Activated CD8-positive, alpha-beta memory T cell treated with anti-CD3 and anti-CD28 coated beads for 1 hour (primary cell): ENCODE measurements at places on chromosomes 3 and 15.

- DNase-seq = no peak
These were observed 23.0 kb downstream of the CRYGS start for GRCh38 chr3:186520957-186521842.

- no peak for DNase-seq
These were observed 72.0 kb downstream of the TFDP2 start for GRCh38 chr3:142077155-142077858.

DNA sequence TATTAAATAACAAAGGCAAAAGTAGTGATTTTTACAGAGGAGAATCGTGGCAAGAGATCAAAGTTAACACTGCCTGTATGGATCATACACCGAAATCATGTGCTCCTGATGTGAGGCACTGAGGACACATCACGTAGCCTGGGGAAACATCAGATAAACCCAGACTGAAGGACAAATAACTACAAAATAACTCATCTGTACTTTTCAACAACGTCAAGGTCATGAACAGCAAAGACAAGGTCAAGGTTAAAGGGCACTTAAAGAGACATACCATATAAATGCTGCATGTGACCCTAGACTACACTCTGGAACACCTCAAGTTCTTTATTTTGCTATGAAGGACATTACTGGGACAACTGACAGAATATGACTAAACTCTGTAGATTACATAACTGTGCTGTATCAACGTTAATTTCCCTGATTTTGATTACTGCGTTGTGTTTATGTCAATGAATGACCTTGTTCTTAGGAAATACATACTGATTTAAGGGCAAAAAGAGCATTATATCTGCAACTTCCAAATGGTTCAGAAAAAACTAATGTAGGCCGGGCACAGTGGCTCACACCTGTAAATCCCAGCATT is 48.1 kb downstream of the CHSY1 start:
- DNase-seq = no peak

DNA sequence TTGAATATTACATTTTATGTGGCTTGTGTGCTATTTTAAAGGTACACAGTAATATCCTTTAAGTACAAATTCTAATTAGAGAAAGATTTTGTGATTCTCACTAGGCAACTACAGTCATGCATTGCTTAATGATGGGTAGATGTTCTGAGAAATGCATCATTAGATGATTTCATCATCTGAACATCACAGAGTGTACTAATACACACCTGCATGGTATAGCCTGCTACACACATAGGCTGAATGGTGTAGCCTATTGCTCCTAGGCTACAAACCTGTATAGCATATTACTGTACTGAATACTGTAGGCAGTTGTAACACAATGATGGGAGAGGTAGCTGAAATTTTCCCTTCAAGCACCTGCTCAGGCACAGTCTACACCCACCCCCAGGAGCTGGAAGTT is 217.4 kb upstream of the EOMES start:
- DNase-seq = no peak

DNA sequence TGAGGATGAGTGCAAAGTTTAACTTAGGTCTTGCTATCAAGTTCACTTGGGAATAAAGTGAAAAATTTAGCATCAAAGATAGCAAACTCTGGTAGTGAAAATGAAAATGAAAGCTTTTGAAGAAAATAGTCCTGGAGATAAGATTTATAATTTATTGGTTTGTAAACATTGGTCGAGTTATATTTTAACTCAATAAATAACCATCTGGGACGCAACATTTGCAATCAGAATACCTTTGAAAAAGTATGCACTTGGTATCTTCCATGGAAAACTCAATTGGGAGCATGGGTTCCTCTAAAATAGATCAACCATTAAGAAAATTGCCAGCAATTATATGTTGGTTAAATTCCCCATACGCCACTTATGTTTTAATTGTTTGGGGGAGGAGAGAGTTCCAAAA is 209.5 kb downstream of the NAALADL2 start:
- no peak for DNase-seq

GRCh38 chr15:60916679-60917460 is 312.2 kb downstream of the RORA start:
- DNase-seq = peak; percentile 68

- no peak for DNase-seq
These were observed 60.5 kb downstream of the ITGB5 start for GRCh38 chr3:124826703-124827102.

DNA sequence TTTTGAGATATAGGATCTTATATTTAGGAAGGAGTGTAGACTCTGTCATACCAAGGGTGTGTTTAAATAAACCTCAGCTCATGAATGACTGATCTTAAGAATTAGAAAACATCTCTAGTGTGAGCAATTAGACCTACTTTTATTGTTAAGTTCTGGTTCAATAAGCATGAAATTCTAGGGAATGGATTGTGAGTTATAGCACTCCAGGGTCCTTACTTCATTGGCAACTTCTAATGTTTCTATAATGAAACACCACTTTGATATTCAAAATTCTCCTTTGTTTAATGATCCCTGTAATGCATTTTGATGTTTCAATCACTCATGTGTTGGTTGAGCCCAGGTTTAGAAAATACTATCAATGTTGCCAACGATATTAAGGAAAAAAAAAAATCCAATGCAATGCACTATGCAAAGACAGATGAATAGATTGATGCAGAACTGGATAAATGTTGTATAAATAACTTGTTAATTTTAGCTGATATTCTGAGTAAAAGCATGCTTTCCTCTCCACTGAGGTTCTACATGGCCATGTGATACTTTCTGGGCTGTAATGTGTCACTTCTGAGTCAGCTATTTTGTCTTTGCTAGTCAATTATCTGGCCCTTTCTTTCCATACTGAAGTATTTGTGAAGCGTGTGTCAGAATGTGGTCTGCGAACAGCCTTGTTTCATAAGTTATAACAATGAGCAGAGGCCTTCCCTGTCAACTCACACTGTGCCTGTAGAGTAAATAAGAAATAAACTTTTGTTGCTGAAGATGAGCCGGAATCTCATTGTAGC is 1035.9 kb downstream of the PLOD2 start:
- DNase-seq = no peak

DNA sequence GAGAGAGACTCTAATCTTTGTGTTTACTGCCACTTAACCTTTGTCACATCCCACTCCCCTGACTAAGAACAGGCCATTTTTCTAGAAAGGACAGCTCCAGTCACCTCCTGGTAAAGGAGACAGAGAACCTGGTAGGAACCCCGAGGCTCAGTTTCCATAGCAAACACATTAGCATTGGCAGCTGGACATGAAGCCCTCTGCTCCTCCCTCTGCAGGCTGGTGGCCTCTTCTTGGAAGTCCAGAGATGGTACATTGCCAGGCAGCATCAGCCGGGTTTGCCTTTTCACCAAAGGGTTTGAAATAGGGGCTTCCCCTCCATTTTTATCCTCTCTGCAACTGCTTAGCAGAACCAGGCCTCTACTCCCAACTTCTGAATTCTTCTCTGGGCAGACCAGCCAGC is 213.4 kb upstream of the SEMA6D start:
- DNase-seq = no peak

DNA sequence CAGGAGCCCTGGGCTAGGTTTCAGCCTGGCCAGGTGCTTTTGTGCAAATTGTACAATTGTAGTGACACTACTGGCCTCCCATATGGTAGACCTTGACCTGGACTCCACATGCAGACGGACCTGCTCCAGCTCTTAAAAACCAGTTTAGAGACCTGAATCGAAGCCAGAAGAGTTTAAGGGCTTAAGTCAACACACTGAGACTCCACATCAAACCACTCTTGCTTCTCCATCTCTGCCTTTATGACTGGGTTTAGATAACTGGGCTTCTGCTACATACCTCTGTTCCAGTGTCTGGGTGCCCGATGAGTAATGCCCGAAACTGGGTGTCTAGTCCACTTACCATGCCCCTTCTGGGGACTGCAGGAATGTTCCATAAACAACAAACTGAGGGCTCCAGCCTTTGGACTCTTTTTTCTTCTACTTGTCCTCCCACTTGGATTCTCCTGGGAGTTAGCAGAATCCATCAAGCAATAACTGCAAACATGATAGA is 32.8 kb downstream of the TMEM212 start:
- no peak for DNase-seq

- no peak for DNase-seq
These were observed 134.9 kb downstream of the FEZF2 start for GRCh38 chr3:62238431-62238830.

- DNase-seq = no peak
These were observed 456.6 kb upstream of the PROK2 start for GRCh38 chr3:72241525-72241924.

GRCh38 chr3:188700501-188700900 is 471.3 kb upstream of the TPRG1 start:
- DNase-seq = no peak

- no peak for DNase-seq
These were observed 75.8 kb downstream of the RARB start for GRCh38 chr3:25503898-25504301.

DNA sequence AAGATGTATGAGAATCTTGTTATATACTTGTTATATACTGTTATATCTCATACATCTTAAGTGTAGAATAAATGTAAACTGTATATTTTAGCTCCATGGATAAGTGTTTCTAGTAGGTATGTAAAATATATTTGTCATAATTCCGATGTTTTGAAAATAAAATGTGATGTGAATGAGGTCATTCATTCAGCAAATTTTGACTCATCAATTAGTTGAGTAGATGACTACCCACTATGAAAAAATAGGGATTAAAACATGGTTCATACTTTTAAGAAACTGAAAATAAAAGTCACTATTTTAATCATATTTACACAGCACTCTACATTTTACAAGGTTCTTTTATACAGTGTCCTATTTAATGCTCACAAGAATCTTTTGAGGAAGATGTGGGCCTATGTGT is 28.4 kb upstream of the CNTN3 start:
- no peak for DNase-seq

DNA sequence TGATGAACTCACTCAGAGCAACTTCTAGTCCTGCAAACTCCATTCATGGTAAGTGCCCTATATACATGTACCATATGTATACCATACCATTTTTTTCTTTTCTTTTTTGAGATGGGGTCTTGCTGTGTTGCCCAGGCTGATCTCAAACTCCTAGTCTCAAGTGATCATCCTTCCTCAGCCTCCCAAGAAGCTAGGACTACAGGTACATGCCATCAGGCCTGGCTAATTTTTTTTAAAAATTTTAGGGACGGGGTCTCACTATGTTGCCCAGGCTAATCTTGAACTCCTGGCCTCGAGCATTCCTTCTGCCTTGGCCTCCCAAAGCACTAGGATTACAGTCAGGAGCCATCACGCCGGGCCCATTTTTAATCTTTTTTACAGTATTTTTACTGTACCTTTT is 67.3 kb upstream of the MFGE8 start:
- no peak for DNase-seq

DNA sequence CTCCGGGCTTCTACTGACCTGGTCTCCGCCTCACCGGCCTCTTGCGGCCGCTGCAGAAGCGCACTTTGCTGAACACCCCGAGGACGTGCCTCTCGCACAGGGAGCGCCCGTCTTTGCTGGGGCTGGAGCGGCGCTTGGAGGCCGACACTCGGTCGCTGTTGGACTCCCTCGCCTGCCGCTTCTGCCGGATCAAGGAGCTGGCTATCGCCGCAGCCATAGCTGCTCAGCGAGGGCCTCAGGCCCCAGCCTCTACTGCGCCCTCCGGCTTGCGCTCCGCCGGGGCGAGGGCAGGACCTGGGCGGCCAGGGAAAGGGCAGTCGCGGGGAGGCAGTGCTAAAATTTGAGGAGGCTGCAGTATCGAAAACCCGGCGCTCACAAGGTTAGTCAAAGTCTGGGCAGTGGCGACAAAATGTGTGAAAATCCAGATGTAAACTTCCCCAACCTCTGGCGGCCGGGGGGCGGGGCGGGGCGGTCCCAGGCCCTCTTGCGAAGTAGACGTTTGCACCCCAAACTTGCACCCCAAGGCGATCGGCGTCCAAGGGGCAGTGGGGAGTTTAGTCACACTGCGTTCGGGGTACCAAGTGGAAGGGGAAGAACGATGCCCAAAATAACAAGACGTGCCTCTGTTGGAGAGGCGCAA is 319.2 kb downstream of the FGF12 start:
- DNase-seq = no peak

DNA sequence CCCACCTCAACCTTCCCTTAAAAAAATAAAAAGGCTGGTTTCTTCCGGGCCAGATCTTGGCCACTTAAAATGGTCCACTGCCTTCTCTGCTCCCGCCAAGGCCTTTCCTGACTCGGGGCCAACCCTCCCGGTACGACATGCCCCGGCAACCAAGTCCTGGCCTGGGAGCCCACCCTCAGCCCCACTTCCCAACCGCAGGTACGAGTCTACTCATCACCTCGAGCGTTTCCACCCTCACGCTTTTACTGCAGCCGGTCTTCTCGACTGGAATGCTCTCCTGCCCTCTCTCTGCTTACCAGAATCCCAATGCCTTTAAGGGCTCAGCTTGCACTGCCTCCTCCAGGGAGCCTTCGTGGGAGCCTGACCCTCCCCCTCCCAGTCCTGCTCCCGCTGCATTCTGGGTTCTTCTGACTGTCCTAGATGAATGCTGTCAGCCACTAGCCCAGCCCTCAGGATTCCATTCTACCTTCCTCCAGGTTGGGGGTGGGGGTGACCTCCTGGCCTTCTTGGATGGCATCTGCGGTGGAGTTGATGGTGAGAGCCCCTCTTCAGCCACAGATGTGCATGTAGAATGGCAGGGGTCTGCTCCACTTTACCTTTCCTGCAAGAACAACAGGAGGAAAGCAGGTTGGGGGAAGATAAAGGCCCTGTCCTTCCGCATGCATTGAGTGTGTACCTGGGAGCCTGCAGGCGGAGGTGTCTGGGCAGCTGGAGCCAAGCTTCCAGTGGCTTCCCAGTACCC is 1.1 kb upstream of the CSRNP1 start:
- DNase-seq = no peak

DNA sequence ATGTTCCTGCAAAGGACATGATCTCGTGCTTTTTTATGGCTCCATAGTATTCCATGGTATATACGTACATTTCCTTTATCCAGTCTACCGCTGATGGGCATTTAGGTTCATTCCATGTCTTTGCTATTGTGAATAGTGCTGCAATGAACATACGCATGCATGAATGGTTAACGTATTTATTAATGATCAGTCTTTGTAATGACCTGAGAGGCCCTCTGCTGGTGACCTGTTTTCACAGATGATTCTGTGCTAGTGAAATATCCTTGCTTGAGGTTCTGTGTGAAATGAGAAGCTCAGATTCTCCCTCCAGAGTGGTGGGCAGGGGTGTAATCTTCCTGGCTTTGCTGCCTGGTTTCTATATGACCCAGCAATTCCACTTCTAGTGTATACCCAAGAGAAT is 160.2 kb upstream of the RASGRP1 start:
- no peak for DNase-seq

DNA sequence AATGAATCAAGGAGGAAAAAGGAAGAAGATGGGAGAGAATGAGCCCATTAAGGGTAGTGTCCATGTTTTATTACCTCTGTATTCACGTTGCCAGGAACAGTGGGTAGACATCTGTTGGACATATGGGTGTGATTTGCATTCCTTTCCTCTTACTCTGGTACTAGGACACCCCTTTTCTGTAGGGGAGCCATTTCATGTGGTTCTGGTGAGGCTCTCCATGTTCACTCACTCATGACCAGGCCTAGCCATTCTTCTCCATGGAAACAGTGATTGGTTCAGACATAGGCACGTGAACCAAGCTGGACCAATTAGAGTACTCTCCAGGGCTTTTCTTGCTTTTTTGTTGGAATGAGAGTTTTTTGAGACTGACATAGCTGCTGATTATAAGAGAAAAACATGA is 39.6 kb upstream of the PDCD6IP start:
- DNase-seq = no peak
